ENCODE measurements at places on chromosomes 13 and 19. TPM values are rescaled to one million over a fixed set of nuclear protein-coding genes. Genes with fewer than 3 reads are reported as not detected.

DNA sequence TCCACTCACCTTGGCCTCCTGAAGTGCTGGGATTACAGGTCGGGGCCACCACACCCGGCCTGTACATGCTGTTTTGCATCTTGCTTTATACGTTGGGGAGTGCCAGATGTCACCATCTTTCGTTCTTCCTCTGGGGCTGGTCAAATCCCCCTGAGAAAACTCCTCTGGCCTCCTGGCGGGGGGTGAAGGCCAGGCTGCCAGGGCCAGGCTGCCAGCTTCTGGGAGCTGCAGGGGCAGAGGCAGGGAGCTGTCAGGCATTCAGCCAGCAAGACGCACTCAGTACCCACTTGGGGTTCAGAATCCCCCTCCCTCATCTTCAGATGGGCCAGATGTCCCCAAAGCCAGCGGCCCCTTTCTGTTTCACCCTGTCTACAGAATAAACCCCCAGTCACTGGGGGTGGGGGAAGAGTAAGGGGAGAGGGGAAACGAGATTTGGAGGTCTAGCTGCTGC lies 16.1 kb downstream of the ZSWIM9 start:
- DNase-seq, result no peak

DNA sequence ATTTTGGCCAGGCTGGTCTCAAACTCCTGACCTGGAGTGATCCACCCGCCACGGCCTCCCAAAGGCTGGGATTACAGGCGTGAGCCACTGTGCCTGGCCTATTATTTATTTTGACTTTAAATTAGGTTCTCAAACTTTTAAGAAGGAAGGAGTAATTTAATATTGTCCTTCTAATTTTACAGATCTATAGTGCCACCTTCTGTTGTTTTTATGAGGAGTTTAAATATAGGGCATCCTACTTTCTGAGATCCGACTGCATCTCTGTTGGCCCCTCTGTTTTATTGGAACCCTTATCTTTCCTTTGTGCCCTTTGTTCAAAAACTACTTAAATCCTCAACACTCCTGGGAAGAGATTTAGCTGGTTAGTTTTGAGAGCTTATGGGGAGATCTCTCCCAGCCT lies 25.4 kb upstream of the ZMYM5 start:
- peak; percentile 24 for DNase-seq

DNA sequence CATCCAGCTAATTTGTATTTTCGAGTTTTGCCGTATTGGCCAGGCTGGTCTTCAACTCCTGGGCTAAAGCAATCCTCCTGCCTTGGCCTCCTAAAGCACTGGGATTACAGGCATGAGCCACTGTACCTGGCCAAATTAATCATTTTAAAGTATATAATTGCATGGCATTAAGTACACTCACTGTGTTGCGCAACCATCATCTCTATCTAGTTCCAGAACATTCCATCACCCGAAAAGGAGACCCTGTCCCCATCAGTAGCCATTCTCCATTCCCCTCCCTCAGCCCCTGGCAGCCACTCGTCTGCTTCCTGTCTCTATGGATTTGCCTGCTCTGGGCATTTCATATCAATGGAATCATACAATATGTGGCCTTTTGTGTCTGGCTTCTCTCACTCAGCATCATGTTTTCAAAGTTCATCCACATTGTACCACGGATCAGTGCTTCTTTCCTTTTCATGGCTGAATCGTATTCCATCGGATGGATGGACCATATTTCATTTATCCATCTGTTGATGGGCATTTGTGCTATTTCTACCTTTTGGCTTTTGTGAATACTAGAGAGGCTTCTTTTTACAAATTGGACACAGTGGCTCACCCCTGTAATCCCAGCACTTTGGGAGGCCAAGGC lies 13.1 kb downstream of the PGPEP1 start:
- DNase-seq, result no peak

The KRTDAP gene
- not detected for total RNA-seq

DNA sequence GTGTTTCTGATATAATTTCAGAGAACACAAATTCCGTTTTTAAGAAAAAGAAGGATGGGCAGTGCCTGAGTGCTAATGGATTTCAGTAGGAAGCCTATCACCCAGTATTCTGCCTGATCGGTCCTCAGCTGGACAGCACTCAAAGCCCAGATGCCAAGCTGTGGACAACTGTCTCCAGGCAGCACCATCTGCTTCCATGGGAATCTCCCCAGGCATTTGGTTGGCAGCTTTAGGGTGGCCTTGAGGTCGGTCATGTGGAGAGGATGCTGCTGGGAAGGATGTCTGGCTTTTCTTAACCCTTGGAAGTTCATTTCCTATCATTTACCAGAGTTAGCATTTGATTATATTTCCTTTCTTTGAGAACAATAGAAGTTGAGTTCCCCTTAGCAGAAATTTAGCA lies 311.7 kb downstream of the TBC1D4 start:
- DNase-seq, result no peak

The SYNGR4 gene
- not detected for total RNA-seq
